Stimulated activated CD8-positive, alpha-beta memory T cell treated with anti-CD3 and anti-CD28 coated beads, Interleukin-2, amount 100 ng/mL, for 1 hour (primary cell): ENCODE measurements at places on chromosomes 4 and X.

- no peak for DNase-seq
Observed at GRCh38 chrX:19883878-19884277, 3.5 kb downstream of the SH3KBP1 start.

GRCh38 chr4:98383431-98384106 is 122.4 kb downstream of the RAP1GDS1 start:
- DNase-seq, result no peak

GRCh38 chr4:171281359-171281758 is 531.8 kb upstream of the GALNTL6 start:
- DNase-seq, result no peak

DNA sequence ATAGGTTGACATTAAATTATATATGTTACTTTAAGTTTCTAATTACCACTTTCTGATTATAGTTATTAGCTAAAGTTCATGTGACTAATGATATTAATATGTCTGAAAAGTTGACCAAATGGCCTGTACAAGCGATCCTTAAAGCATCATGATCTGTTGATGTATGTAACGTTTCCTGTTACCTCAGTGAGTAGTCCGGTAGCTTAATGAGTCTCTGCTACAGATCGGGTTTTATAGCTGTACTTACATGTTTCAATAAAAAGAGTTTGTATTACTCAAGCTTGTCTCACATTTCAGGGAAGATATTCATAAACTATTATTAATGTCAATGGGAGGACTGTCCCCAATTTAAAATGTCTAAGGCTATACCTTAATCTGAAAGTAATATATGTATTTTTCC is 246.3 kb downstream of the PPP3CA start:
- no peak for DNase-seq

DNA sequence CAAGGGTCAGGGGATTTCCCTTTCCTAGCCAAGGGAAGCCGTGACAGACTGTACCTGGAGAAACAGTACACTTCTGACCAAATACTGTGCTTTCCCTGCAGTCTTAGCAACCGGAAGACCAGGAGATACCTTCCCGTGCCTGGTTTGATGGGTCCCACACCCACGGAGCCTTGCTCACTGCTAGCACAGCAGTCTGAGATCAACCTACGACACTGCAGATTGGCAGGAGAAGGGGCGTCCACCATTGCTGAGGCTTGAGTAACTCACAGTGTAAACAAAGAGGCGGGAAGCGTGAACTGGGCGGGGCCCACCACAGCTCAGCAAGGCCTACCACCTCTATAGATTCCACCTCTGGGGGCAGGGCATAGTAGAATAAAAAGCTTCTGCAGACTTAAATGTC is 48.7 kb upstream of the SRD5A3 start:
- DNase-seq, result no peak

GRCh38 chr4:142101401-142101800 is 465.0 kb downstream of the IL15 start:
- no peak for DNase-seq

DNA sequence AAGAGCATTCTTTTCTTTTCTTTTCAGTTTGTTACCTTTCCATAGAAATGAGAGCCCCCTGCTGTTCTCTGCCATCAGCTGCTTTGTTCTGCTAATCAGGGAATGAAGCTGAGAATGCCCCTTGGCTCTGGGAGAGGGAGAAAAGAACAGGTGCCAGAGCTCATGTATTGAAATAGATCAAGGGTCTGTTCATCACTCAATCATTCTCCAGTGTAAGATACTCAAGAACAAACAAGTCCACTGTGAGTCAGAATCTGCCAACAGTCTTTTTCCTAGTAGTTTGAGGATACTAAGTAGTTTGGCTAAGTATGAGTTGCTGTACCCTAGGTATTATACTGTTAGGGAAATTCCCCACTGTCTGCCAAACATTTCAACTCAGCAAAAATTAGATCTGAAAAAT is 144.3 kb downstream of the RTL3 start:
- no peak for DNase-seq

DNA sequence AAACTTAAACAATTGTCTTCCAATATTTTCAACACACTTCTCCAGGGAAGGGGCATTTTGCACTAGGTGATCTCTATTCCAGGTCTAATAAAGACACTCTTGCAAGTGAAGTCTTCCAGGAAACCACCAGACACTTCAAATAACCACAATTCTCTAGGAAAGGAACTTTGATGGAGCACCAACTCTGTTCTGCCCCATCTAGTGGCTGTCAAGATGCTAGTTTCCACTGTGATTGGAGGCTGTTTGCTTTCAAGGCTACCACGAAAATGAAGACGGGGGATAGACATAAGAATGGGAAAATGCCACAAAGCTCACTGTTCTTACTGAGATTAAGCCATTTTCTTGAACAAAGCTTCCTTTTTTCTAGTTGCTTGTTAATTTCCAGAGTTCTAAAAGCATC is 100.6 kb upstream of the F9 start:
- DNase-seq, result no peak

DNA sequence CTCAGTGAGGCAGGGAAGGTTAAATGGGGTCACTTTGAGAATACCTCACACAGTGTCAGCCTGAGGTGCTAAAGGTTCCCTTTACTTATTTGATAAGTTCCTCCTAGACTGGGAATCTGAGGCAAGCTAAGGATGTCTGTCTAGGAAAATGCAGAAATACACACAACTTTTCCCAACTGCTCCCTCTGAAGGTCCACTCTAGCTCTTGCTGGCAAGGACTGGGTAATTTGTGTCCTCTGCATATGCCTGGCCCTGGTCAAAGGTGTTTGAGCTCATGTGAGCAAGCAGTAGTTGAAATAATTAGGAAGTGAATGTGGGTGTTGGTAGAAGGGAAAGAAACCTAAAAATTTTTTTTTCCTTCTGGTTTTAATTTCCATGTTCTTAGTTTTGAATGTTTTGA is 21.3 kb downstream of the TXLNG start:
- no peak for DNase-seq

DNA sequence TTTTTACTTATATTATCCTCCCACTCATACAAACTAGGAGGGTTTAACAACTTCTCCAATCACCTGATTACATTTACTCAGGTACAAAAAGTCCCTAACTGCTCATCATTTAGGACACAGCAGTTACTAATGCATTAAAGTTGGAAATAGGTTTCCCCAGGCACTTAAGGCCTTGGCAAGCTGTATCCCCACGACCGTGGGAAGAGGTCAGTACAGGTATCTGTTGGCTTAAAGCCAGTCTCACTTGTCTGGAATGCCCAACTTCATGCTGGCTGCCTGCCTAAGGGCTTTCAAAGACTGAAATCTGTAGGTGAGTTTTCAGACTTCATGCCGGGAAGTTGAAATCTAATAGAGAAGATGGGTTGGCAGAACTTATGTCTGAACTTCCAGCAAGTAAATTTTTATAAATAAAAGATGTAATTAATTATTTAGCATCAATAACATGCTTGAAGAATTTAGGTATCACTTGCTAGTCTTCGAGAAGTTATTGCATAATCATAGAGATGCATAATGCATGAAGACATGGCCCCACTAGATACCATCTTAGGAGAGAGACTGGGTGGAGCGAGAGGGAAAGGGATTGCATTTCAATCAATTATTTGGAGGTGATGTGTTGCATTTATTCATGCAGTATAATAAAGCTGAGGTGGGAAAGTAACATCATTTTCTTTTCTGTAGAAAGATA is 54.2 kb downstream of the SCD5 start:
- DNase-seq, result no peak

DNA sequence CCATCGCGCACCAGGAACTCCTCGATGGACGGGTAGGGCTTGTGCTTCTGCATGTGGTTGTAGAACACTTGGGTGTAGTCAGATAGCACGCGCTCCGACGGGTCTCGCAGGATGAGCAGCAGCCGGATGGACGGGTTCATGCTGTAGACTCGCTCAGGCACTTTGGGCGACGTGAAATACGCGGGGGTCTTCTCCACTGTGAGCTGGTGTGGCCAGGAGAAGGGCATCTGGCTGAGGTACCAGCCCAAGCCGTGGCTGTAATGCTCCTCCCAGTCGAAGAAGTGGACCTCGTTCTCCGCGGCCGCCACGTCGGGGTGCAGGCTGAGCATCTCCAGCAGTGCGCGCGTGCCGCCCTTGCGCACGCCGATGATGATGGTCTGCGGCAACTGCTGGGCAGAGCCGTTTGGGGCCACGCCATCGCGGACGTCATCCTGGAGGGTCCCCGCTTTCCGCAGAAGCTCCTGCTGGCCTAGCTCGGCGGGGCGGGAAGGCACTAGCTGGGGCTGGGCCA is 29.2 kb downstream of the HS3ST1 start:
- DNase-seq, result no peak

DNA sequence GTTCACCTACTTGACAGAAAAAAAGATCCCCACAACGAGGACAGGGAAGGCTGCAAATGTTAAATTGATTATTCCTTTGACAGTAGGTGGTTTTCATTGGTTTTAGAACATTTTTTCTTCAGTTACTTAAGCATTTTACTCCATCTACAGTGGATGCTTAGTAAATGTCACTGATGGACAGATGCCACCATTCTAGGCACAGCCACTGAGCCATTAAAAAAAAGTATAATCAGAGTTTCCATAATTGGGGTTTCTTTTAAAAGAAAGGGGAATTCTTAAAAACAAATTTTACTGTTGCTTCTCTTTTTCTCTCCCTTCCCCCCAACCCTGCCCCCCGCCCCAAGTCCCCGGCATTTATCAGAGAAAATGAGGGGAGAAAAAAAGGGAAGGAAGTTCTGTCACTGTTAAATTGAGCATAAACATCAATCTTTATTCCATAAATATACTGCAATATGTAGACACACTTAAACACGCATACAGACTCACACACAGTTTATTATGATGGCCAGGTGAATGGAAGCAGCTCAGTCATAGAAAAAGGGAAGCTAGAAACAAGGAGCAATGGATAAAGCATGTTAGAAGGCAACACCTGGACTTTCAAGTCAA is 79.7 kb upstream of the PRPS2 start:
- DNase-seq, result no peak

DNA sequence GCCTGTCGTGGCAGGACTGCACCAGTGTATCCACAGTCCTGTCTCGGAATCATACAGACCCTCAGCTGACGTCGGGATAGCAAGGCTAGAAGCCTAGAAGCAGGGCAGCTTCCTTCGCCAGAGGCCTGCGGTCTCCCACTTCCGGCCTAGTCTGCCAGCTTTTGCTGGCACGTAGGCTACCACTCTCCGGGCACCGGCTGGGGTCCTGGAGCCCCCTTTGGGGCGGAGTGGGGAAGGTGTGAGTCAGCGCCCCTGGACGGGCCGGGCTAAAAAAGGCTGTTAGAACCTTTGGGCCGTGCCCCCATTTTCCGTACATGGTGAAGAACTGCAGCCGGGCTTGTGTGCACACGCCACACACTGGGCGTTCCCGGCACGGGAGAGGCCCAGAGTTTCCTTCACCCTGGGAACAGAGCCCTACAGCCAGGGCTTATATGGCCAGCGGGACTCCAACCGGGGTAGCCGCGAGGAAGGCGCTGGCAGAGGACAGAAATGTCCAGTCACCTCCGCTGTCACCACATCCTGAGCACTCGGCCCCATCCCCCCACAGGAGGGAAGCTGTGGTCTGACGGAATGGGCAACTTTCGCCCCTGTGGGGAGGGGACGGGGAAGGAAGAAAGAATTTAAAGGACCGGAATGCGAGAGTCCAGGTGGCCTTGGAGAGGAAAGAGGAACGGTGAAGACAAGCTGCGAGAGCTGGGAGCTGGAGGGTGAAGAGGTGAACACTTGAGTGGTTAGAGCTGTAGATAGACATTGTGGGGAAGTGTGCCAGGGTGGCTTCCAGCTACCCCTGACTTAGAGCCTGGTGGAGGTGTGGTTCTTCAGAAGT is 4.6 kb downstream of the MAGIX start:
- DNase-seq, result peak; percentile 50

DNA sequence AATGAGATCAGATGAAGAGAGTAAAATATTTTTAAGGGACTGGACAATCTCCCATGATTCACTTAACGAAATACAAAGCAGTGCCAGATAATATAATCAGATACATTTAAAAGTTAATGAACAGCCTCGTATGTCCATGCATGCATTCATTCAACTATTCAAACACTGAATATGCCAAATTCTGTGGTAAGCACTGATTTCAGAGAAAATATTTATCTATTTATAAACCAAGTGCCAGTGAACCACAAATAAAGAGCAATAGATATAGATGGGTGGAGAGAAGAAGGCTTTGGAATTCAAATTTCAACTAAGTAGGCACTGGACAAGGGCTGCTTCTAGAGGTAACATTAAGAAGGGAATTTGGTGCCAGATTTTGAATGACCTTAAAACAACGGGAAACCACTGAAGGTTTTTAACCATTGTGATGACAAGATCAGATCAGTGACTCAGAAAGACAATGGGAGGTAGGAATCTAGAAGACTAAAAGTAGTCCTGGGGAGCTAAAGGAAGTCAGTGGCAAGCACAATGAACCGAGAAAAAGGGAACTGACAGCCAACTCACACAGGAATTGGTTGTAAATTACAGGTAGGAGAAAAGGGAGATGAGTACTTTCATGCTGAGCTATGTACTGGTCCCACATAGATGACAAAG is 14.2 kb downstream of the ELOVL6 start:
- no peak for DNase-seq

- DNase-seq, result no peak
Observed at GRCh38 chr4:8282742-8283141, 13.2 kb downstream of the HTRA3 start.

- no peak for DNase-seq
Observed at GRCh38 chrX:123884809-123885408, 25.1 kb downstream of the XIAP start.

DNA sequence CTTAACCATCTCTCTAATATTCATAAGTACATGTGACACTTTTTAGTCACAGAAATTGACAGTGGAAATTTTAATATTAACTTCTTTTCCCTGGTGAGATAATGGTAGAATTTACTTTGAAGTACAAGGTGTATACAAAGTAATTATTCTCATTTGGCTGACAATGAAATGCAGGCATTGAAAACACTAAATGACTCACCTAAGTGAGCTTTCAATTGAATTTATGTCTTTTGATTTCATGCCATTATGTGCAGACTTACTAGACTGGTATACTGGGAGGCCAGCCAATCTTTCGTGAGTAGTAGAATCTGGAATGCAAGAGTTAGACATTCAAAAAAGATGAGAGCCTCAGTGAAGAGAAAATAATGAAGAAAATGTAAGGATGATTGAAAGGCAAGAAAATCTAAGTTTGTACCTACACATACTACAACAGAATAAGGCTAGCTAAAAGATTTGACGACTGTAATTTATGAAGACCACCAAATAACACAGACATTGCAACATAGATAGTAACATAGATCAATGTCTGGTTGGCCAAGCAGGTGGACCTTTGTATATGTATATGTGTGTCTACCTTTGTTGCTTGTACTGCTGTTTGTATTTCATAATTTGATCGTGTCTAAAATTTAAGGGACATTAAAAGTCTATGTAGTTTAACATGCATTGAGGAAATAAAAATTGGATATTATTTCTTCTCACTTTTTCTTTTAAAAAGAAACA is 459.7 kb downstream of the IL15 start:
- no peak for DNase-seq

DNA sequence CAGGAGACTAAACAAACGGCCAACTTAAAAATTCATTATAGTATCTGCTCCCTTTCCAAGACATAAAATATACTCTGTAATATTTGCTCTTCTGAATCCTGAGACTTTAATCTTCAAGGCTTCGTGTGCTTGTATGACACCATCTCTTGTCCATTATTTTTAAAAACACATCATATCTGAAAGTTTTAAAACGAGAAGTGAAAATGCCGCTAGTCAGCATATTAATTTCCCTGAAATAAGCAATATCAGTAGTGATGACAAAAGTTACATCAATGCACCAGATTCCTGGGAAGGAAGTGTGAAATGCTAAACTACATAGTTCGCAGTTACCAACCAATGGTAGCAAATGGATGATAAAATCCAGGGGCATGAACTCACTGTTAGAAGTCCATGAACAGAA is 66.8 kb upstream of the EXOC1L start:
- DNase-seq, result no peak

GRCh38 chrX:34288782-34289181 is 156.7 kb upstream of the FAM47A start:
- no peak for DNase-seq
